ENCODE measurements at places on chromosomes 2 and 18.
A peak's percentile ranks its signal among the peaks of the same experiment; 100 is the strongest.

DNA sequence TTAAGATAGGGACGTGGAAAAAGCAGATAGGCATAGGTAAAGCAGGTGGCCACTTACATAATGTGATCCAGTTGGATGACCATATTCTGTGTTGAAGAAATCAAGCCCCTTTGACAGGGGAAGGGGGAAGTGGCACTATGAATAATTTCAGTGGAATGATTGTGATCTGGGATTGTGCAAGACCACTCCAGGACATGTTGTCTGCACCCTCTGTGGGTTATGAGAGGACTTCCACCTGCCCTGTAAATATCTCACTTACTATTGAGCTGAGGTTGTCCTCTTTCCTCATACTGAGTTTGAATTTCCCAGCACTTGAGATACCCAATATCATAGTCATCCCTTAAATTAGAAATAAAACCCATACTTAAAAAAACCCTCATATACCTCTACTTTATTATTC, 220.7 kb downstream of the IRS1 start:
- no peak for DNase-seq

DNA sequence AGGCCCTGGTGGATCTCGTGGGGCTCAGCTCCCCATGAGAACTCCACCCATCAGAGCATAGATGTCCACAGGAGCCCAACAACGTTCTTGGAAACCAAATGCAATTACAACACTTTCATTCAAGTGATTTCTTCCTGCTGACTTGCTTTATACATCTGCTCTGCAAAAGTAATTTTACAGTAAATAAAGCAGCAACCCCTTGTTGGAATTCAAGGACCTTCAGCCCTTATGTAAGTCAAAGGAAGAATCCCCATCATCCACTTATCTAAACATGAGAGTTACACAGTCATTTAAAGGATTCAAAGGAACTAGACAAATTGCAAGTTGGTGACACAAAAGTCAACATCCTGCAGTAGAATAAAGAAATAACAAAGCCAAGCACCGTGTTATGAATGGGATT, 17.1 kb upstream of the ANTXR1 start:
- no peak for DNase-seq

DNA sequence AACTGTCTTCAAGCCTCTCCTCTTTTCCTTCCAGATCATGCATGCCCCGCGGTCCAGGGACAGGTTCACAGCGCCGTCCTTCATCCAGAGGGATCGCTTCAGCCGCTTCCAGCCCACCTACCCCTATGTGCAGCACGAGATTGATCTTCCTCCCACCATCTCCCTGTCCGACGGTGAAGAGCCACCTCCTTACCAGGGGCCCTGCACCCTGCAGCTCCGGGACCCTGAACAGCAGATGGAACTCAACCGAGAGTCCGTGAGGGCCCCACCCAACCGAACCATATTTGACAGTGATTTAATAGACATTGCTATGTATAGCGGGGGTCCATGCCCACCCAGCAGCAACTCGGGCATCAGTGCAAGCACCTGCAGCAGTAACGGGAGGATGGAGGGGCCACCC, 81.3 kb downstream of the FAM210A start:
- no peak for DNase-seq

DNA sequence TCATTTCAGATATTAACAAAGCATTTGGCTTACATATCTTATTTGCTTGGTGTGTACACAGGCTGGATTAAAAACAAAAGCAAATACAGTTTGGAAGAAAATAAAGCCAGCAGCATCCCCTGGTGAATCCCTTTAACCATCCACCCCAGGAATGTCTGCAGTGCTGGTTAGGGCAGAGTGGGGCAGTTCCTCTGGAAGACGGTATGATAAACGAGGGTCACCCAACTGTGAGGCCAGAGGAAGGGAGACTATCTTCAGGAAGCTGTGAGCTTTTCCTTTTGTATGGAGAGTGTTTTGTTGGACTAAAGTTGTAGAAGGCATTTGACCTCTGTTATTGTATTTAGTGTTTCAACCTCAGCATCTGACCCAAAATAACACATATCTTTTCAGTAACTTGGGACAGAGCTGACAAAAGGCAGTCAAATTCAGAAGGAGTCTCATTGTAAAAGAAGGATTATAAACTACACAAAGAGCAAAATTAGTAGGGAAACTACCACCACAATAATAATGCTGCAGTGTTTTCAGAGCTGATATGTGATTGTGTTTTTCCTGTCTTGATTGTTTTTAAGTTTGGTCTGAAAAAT, 159.1 kb downstream of the FMNL2 start:
- DNase-seq, result no peak

DNA sequence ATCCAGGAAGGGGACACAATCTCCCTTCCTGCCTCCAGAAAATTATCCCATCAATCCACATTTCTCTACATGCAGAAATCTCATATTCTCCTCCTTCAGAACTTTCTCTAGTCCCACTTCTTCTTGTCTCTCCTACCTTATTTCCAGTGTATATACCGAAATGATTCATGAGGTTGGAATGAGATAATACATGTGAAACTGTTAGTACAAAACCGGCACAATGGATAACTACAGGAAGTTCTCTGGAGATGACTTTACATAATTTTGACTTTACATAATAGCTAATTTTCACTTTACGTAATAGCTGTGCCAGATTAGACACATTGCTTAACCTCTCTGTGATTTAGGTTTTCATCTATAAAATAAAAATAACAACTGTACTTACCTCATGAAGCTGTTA, 801.3 kb downstream of the ERBB4 start:
- no peak for DNase-seq

DNA sequence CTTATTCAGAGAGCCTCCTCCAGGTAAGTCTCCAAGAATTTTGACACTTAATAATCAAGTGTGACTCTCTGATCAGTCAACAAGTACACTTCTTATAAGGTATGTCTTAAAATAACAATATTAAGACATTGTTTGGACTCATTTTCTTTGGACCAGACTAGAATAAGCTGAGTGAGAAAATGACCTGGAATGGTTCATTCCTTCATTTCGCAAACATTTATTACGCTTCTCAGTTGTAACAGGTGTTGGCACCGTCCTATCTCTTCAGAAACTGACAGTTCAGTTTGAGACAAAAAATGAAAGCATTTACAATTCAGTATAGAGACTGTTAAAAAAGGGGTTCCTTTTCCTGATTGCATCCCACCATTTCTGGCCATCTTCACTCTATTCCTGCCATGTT, 46.6 kb downstream of the TSPYL6 start:
- no peak for DNase-seq

DNA sequence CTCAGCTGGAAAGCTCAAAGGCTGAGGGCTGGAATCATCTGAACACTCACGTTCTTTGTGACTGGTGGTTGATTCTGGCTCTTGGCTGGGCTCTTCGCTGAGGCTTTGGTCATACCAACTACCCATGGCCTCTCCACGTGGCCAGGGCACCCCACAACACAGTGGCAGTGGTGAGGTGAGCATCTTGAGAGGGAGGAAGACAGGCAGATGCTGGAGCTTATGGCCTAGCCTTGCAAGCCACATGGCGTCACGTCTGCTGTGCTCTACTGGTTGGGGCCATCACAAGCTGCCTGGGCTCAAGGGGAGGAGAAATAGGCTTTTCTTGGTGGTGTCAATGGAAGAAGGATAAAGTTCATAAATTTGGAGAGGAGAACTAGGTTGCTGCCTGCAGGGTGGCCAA, 19.6 kb downstream of the LPIN1 start:
- DNase-seq, result no peak

GRCh38 chr2:105545730-105546627, 147.1 kb upstream of the FHL2 start:
- peak; percentile 90 for DNase-seq

GRCh38 chr2:48452108-48452507, 77.8 kb upstream of the STON1 start:
- DNase-seq, result no peak

DNA sequence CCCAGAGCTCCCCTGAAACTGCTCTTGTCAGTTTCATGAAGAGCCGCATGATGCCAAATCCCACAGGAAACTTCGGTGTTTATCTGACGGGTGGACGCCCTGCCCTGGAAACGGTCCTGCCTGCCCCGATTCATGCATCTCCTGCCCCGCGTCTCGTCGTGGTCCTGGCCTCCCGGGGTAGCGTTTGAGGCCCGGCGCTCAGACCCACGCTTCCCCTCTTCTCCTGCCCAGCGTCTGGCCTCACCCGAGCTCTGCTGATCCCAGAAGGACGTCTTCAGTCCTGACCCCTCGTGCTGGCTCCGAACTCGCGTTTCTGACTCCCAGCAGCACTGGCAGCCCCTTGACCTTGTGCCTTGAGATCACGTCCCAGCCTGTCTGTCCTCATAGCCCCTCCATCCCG, 180.5 kb downstream of the TMEM18 start:
- no peak for DNase-seq

DNA sequence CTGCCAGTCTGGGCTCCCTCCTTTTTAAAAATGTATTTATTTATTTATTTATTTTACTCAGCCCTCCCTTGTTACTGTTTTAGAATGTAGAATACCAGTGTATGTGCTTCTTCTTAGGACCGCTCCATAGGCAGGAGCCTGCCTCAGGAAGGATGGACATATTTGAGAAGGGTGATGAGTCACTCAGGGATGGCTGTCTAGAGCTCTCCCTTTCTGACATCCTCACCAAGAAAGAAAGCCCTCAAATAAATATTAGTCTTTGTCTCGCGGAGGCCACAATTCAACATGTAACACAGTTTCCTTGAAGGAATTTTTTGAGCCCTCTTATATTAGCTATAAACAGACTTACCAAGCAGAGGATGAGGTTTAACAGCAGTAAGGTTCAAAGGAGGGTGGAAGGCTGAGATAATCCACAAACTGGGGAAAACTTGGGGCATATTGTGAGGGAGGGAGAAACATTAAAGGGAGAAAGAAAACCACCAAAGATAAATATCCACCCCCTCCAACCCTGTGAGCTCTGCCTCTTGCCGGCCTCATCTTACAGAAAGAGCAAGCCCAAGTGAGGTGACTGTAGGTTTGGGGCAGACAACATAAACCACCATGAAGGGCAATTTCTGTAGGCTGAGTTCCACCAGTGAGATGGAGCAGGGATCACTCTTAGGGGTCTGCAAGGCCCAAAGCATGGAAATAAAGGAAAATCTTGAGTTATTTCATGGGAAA, 163.4 kb downstream of the LRRTM1 start:
- DNase-seq, result peak; percentile 57

DNA sequence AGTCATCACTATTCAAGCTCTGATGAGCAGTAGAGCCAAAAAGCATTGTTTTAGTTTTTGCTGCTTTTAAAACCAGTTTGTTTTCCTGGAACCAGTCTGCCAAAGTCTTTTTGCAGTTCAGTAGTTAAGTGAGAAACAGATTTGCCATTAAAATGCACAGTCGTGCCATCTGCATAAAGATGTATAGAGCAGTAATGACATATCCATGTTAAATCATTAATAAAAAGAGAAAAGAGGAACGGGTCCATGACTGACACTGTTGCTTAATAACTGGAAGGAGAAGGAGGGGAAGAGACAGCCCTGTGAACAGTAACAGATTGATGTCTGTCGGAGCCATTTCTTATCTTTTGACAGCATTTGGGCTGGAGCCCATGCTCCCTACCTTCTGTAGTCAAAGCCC, 704.6 kb downstream of the SATB2 start:
- DNase-seq, result no peak

- no peak for DNase-seq
Measured at GRCh38 chr2:79573895-79574674, 61.2 kb downstream of the CTNNA2 start.

DNA sequence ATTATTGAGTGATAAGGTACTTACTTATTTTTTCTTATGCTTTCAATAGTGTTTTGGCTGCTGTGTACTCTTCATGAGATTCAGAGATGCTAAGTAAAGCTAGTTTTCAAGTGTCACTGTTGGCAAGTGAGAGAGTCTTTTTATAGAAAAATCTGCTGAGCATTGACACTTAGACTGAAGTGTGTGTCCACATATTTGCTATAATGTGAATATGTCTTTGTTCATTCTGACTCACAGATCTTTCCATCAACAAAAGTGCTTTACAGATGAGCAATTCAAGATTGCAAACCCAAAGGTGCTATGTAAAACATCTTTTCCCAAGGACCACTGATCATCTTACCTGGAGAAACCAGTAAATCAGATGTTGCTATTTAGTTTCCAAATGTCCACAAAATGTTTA, 410.6 kb upstream of the FIGN start:
- no peak for DNase-seq

- DNase-seq, result peak; percentile 64
Measured at GRCh38 chr18:5979971-5980457, 84.7 kb upstream of the TMEM200C start.

GRCh38 chr2:158997037-158997790, 28.8 kb downstream of the TANC1 start:
- DNase-seq, result no peak

- DNase-seq, result no peak
Measured at GRCh38 chr18:46334868-46335281, 230.7 kb downstream of the HAUS1 start.

DNA sequence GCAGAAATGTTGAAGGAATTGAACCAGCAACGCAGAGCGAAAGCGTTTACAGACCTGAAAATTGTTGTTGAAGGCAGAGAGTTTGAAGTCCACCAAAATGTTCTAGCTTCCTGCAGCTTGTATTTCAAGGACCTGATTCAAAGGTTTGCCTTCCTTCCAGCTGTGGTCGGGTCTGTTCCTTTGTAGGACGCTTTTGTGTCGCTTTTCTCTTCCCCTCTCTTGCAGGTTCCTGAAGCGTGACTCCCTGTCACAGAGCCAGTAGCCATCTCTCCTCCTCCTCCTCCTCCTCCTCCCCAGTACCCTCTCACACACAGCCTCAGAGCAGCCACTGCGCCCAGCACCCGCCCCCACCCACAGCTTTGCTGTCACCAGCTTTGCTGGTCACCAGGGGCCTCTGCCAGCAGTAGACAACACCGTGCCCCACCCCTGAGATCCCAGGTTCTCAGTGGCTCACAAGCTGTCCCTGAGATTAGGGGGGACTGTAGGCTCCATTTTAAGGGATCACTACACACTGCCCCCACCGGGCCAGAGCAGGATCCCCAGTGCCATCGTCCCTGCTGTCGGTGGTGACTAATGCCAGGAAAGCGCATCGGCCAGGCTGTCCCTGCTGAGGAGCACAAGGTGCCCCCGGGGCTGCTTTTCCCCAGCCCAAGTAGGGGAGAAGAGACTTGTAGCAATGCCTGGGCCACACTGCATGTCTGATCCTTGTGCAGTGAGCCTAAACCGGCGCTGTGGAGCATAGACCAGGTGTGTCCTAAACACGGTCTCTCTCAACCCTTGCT, 242.3 kb downstream of the ATAD2B start:
- no peak for DNase-seq

- DNase-seq, result no peak
Measured at GRCh38 chr2:200360364-200360763, 53.9 kb downstream of the SPATS2L start.

Measured in esophagus muscularis mucosa (tissue), 4 donors.